Foreskin fibroblast (primary cell): ENCODE measurements at places on chromosomes 2 and 18.

DNA sequence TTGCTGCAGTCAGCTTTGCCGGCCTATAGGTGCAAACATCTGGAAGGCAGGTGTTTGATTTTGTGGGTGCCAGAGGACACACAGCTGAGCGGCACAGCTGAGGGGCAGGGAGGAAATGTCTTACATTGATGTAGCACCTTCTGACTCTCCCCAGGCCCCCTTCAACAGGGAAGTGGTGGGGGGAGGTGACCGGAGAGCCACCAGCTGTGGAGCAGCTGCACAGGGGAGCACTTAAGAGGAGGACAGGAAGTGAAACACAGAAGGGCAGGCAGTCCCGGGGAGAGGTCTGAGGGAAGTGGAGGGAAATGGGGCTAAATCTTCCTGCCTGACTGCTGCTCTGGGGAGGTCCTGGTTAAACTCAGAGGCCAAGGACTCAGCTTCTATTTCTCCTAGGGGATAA is 409.1 kb downstream of the TNS1 start:
- no peak for DNase-seq

GRCh38 chr2:101401326-101401665 is 14.0 kb upstream of the CREG2 start:
- no peak for DNase-seq

DNA sequence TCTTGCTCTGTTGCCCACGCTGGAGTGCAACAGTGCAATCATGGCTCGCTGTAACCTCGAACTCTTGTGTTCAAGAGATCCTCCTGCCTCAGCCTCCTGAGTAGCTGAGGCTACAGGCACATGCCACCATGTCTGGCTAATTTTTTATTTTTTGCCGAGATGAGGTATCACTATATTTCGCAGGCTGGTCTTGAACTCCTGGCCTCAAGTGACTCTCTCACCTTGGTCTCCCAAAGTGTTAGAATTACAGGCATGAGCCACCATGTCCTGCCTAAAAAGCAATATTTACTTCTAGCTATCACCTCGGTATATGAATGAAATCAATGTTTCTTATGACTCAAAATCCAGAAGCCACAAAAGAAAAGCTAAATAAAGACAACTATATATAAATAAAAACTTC is 2.2 kb downstream of the BUB1 start:
- no peak for DNase-seq

- DNase-seq = no peak
Measured at GRCh38 chr2:10493634-10494281, 45.6 kb upstream of the ODC1 start.

DNA sequence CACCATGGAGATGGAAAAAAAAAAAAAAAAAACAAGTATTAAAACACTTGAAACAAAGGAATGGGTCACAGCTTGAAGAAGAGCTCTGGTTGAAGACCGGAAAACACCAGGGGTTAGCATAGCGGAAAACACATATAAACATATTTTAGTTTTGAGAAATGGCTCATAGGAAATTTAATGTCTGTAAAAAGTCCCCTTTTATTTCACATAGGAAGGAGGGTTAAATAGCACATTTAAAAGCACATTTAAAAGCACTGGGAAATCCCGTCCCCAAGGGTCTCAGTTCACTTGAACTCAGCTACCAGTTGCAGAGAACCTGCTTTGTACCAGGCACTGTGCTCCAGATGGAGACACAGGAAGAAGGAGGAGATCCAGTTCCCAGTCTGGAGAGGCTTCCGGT is 65.5 kb downstream of the KCNE4 start:
- DNase-seq = no peak

DNA sequence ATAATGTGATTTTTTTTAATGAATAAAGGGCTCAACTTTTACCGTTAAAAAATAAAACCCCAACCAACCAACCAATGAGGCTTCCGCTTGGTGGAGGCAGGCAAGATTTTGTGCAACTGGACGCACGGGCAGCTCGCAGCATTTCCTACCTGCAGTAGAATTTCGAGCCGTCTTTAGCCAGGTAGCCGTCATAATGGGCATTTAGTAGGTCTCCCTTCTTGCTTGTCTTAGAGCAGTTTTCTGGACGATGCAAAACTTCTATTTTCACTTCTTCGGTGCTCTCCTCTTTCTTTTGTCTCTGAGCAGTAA is 316 bp downstream of the FKBP7 start:
- peak; percentile 7 for DNase-seq

GRCh38 chr2:176146101-176146500 is 5.2 kb upstream of the HOXD4 start:
- no peak for DNase-seq

DNA sequence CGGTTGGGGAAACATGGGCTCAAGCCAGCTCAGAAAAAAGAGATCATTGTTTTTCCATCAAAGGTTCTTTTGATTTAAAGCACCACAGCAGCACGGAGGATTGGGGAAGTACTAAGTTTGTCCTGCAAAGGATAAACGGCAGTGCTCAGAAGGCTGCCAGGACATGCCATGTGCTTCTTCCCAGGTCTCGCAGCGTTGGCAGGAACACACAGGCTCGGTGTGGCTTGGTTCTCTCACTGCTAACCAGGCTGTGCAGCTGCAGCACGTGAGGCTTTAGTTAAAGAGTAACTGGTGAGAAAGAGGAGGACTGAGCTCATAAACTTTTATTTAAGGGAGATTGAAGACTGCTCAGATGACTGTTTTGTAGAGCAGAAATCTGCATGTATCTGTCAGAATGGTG is 264.3 kb downstream of the TSN start:
- no peak for DNase-seq

DNA sequence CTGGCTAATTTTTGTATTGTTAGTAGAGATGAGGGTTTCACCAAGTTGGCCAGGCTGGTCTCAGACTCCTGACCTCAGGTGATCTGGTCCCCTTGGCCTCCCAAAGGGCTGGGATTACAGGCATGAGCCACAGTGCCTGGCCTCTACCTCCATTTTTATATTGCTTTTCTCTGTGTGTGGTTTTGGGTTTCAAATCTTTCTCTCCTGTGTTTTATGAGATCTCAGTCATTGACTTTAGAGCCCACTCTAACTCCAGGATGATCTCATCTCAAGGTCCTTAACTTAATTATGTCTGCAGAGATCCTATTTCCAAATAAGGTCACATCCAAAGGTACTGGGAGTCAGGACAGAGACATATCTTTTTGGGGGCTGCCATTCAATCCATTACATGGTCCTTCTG is 24.7 kb downstream of the ARL4C start:
- no peak for DNase-seq

DNA sequence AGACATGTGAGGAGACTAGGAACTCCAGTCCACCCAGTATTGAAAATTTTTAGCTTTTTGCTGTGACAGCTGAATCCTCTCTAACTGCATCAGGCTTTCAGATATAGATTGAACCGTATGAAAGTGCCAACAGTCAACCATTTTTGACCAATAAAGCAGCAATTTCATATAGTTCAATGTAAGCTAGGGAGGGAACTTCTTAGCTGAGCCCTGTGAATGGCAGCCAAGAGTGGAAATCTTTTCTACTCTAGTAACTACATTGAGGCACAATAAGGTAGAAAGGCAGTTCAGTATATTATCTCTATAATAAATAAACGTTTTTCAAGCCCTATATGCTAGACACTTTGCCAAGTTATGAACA is 96.3 kb upstream of the TANK start:
- DNase-seq = no peak

- DNase-seq = no peak
Measured at GRCh38 chr18:78596794-78597345, 382.7 kb upstream of the SALL3 start.

GRCh38 chr2:128252501-128252900 is 66.2 kb downstream of the HS6ST1 start:
- DNase-seq = no peak

DNA sequence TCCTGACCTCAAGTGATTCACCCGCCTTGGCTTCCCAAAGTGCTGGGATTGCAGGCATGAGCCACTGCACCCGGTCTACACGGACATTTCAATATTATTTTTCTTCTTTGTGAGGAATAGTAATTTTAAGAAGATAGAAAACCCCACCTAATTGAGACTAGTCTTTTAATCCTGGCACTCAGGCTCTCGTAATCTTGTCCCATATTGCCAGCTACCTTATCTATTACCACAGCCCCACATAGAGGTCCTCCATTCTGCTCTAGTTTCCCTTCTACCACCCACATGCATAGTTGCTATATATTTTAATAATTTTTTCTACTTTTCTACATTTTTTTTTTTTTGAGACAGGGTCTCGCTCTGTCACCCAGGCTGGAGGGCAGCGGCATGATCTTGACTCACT is 9.5 kb upstream of the USP14 start:
- no peak for DNase-seq

GRCh38 chr18:57813245-57813644 is 10.1 kb upstream of the ATP8B1 start:
- peak; percentile 93 for DNase-seq

DNA sequence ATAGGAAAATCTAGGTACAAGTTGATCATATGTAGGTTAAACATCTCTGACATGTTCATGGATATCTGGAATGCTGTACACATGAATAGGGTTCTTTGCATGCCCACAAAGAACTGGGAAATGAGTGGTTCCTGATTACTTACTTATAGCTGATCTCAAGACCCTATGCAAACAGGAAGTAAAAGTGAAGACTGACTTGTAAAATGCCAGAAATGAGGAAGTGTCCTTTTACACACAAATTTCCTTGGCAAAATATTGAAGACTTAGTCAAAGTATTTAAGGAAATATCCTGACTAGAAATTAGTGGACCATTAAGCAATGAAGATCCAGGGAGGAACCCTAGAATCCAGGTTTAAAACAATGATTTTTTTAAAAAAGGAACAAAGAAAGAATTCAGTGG is 203.7 kb upstream of the DLGAP1 start:
- DNase-seq = no peak

GRCh38 chr2:130827502-130828251 is 9.0 kb upstream of the ARHGEF4 start:
- no peak for DNase-seq

DNA sequence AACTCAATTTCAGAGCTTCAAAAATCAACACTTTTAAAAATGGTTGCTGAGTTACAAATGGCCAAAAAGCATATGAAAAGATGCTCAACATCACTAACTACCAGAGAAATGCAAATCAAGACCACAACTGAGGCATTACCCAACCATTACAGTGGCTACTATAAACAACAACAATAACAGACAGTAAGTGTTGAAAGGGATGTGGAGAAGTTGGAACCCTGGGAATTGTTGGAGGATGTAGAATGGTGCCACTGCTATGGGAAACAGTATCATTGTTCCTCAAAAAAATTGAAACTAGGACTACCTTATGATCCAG is 173.3 kb upstream of the SPRED2 start:
- DNase-seq = no peak

GRCh38 chr2:60104514-60105505 is 448.6 kb downstream of the BCL11A start:
- DNase-seq = no peak

DNA sequence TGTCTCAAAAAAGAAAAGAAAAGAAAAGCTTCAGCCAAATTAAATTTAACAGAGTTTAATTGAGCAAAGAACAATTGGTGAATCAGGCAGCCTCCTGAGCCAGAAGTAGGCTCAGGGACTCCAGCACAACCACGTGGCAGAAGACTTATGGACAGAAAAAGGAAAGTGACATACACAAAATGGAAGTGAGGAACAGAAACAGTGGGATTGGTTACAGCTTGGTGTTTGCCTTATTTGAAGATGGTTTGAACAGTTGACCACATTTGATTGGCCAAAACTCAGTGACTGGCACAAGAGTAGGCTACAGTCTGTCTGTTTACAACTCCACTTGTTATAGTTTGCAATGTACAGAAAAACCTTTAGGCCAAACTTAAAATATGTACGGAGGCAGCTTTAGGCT is 83.1 kb downstream of the SOCS6 start:
- DNase-seq = no peak

DNA sequence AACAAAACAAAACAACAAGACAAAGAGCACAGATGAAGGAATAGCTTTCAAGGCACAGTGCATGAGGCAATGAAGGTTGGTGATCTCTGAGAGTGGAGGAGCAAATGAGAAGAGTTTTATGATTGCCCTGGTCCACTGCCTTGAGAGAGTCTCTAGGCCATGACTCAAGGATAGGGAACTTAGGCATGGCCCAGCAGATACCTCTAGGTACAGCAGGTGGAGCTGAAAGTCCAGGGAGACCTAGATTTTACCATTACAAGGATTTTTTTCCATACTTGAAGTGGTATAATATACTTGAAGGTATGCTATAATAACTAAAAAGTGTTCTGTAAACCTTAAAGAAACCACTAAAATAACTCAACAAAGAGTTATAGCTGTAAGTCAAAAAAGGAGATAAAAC is 239.5 kb upstream of the KLHL29 start:
- DNase-seq = no peak

DNA sequence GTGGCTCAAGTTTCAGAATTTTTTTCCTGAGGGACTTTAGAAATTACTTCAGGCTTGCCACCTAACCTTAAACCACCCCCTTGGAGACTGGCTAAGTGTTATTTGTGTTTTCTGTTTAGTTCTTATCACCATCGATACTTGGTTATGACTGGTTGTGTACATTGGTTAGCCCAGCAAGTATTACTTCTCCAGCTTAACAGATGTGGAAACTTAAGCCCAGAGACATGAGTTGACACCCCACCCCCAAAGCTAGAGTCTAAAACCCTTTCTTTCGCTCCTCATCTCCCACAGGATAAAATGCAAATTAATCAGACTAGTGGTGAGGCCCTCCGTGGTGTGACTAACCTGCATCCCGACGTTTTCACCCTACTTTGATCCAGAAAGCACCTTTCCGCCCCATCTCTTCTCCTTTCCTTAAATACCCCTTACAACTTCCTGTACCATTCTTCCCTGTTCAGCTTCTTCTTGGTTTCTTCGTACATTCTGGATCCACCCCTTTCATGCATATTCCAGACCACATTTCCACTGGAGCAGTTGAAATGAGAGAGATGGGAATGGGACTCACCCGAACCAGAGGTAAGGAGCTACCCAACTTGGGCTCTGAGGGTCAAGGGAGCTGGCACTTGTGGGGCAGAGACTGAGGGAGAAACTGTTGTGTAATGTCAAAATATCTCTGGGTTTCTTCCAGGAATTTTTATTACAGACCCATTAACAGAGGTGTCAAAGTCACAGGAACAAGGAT is 819 bp upstream of the MAP3K2 start:
- DNase-seq = no peak

GRCh38 chr2:70121627-70122372 is 34.5 kb downstream of the PCBP1 start:
- DNase-seq = no peak

GRCh38 chr2:64946769-64947247 is 42.4 kb upstream of the SLC1A4 start:
- DNase-seq = no peak

GRCh38 chr2:64952511-64953482 is 36.4 kb upstream of the SLC1A4 start:
- peak; percentile 75 for DNase-seq

DNA sequence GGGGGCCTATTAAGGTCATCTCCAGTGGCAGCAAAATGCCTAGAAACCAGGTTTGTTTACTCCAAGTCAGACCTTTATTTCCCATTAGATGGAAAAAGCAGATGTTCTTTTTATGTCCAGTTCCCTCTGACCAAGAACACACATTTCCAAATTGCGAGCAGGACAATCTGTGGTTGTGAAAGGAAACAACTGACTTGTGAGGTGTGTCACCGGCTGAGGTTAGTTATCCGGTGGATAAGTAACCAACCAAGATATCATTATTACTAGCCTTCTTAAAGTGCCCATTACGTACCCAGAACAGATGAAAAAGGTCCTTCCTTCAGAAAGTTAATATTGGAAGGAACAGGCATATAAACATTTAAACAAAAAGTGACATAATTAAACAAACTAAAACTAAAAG is 112.9 kb downstream of the THADA start:
- DNase-seq = no peak

GRCh38 chr2:169137924-169138323 is 68.6 kb downstream of the DHRS9 start:
- no peak for DNase-seq

GRCh38 chr18:63363951-63364350 is 3.1 kb downstream of the KDSR start:
- no peak for DNase-seq
